ENCODE measurements at places on chromosomes 16 and 17. TPM values are rescaled to one million over a fixed set of nuclear protein-coding genes. Genes with fewer than 3 reads are reported as not detected.

Gene DRC3
- total RNA-seq: 1.3 TPM

Gene TPPP3
- total RNA-seq: 0.07 TPM

Gene ASPA
- not detected for total RNA-seq

Gene ZACN
- 0.07 TPM for total RNA-seq

Gene RNU2-1
- total RNA-seq: not detected

Gene SALL1
- total RNA-seq: under 0.01 TPM

Gene HOXB3
- total RNA-seq: 15.2 TPM

Gene ZNF385C
- not detected for total RNA-seq

Gene CEP112
- 15.3 TPM for total RNA-seq

Gene RNF43
- 0.66 TPM for total RNA-seq

Gene ACSM5
- not detected for total RNA-seq

Gene CDYL2
- total RNA-seq: 44.0 TPM

Gene ZNF287
- 3.5 TPM for total RNA-seq

Gene TMED6
- total RNA-seq: 0.14 TPM

Gene JMJD6
- total RNA-seq: 21.5 TPM

Gene TLCD3B
- 0.13 TPM for total RNA-seq

Gene MYH13
- not detected for total RNA-seq

Gene GJC1
- 15.7 TPM for total RNA-seq

Gene GP1BA
- not detected for total RNA-seq

Gene SP6
- total RNA-seq: 2.4 TPM

Gene ITGB3
- total RNA-seq: 86.4 TPM

Gene MARF1
- total RNA-seq: 29.9 TPM

Gene AIPL1
- not detected for total RNA-seq

Gene NTN3
- total RNA-seq: not detected

Gene CLDN9
- total RNA-seq: not detected

Gene KRT27
- not detected for total RNA-seq

Gene SLC6A2
- total RNA-seq: not detected

Gene TM4SF5
- not detected for total RNA-seq

Gene CRHR1
- not detected for total RNA-seq

Gene GTF3C1
- 91.2 TPM for total RNA-seq

Gene KRTAP4-5
- not detected for total RNA-seq

Measured in thoracic aorta endothelial cell (primary cell).